SIG-M5 (cell line): ENCODE measurements at places on chromosomes 11 and 22.

DNA sequence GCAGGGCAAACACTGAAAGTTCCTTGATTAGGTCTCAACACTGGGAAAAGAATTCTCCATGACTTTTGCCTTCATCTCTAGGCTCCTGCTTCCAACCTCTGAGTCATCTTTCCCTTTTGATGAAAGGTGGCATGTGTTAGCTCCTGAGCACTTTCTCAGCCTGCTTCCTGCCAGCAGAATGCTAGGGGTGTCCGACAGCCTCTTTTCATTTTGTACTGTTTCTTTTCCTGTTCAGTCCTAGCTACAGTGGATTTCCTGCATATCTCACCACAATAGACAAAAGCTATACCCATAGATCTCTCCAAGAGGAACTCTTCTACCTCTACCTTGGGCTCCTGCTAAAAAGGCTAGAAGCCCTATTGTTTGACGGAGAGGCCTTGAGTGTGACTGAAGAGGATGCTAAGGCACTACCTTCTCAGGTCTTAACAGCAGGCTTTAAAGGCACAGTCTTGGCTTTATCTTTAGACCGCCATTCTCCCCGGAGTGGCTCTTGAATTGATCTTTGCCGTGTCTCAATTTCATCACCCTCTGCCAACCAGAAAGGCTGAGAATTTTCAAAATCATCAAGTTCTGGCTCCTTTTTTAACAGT, 145.5 kb downstream of the RBFOX2 start:
- DNase-seq: no peak

DNA sequence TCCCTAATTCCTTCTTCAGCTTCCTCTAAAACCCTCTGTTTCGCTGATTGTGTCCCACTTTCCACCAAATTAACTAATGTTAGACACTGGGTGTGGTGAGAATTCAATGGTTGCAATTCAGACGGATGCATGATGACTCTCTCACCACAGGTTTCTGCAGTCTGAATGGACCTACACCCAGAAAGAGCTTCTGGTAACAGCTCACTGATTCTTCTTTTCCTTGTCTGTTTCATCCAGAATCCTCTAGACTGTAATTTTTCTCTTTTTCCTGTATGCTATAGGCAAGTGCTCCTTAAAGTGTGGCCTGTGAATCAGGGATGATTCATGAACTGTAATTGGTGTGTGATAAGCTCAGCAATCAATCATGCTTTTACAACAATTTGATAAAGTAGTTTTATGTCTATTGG, 18.1 kb downstream of the MMP10 start:
- no peak for DNase-seq

GRCh38 chr11:9714272-9714940, 50.5 kb downstream of the SWAP70 start:
- no peak for DNase-seq

GRCh38 chr11:104556606-104557301, 341.5 kb downstream of the CASP12 start:
- no peak for DNase-seq
